ENCODE measurements at places on chromosomes 11 and 22.
A peak's percentile ranks its signal among the peaks of the same experiment; 100 is the strongest.

DNA sequence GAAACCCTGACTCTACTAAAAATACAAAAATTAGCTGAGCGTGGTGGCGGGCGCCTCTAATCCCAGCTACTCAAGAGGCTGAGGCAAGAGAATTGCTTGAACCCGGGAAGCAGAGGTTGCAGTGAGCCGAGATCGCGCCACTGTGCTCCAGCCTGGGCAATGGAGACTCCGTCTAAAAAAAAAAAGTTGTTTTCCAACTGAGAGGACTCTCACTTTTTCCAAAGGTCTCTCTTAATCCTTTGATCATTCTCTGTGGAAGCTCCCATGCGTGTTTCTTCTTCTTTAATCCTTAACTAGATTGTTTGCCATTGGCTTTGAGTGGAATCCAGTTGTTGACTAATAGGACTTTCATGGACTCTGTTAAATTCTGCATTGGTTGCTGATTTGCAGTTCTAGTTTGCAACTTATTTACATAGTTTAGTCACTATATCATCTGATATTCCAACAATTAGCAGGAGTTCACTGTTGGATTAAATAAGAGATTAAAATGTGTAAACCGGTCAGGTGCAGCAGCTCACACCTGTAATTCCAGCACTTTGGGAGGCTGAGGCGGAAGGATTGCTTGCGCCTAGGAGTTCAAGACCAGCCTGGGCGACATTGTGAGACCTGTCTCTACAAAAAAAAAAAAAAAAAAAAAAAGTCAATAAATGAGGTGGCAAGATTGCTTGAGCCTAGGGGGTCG is 79.7 kb downstream of the C22orf31 start:
- no peak for DNase-seq

DNA sequence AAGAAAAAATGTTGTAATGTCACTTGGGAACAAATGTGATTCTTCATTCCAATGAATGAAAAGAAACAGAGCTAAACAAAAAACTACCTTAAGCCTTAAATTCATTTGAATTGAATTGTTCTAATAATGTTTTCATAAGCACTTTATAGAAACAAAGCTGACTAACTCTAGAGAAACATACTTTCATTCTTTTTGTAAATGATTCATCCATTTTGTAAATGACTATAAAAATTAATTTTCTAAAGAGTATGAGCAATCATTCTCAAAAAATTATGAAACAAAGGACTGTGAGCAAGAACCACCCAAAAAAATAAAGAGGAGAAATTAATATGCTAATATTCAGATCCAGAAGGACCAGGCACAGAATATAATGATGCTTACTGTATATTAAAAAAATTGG is 986.5 kb upstream of the CHORDC1 start:
- DNase-seq, result no peak

DNA sequence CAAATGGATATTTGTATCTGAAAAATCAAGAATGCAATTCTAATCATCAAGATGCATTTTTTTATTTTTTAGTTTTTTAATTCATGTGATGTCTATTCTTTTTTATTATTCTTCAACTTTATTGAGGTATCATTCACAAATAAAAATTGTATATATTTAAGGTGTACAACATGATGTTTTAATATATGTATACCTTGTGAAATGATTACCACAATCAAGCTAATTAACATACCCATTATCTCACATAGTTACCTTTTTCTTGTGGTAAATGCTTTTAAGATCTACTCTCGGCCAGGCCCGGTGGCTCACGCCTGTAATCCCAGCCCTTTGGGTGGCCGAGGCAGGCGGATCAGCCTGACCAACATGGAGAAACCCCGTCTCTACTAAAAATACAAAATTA is 3.7 kb downstream of the HBB start:
- no peak for DNase-seq

DNA sequence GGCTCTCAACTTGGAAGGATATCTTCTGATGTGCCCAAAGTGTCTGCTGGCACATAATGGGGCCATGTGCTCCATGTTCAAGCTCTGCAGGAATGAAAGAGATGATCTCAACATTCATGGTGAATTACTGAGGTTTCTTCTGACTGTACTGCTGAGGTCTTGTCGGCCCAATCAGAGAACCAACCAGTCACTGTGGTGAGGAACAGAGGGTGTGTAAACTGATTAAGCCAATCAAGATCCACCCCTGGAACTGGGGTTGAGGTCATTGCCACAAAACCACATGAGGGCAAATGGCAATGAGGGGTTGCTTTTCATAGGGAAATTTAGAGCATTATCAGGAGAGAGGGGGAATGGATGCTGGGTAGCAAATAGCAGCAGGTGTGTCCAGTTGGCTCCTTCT is 152.3 kb upstream of the RAG2 start:
- no peak for DNase-seq

DNA sequence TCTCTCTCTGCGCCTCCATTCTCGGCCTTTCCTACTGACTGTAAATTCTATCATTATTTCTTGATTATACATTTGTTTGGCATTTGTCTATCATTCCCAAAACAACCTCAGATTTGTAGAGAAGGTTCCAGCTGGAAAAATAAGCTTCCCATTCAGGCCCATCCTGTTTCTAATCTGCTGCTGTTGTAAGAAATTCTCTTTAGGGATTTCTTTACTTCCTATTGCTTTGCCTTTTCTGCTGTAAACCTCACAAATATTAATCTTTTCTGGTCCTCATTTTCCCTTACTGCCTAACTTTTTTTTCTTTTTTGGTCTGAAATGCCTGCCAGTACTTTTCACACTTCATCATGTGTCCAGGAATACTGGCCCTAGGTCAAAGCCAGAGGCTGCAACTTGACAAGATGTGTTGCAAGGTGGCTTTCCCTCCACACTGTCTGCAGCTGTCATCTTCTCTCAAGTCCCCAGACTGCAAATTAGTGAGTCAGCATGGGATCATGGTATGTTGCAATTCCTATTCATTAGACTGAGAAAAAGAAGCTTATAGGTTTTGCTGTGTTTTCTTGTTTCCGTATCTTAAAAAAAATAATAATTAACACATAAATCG is 858.7 kb upstream of the CHORDC1 start:
- DNase-seq, result peak; percentile 35

GRCh38 chr11:124536520-124536919 is 6.9 kb downstream of the OR8B12 start:
- peak; percentile 73 for DNase-seq

DNA sequence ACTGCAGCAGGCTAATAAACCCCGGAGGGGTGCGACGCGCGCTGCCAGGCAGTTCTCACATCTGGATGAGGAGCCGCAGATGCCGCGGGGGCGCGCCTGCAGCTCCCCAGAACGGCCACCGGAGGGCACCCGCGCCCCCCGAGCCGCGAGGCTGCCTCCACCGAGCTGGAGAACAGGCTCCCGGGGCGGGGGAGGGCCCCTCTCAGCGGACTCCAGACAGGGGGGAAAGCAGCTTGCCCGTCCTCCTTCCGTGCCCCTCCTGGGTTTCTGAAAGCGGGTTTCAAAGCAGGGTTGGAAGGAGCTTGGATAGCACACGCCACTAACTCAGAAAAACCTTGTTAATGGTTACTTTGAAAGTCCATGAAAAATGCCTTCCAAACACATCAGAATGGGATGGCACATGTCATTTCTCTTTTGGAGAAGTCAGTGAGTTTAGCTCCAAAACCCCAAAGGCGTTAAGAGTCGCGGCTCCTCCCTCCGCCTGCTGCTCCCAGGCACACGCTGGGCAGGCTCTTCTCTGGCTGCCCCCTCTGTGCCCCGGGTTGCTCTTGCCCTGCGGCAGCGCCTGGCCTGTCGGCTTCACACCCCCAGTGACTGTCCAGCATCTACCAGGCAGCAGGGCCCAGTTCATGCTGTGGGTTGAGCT is 317.8 kb downstream of the NTM start:
- peak; percentile 59 for DNase-seq

- DNase-seq, result no peak
Measured at GRCh38 chr22:30825711-30826505, 131.2 kb downstream of the OSBP2 start.

GRCh38 chr11:69086152-69087132 is 37.7 kb downstream of the TPCN2 start:
- DNase-seq, result no peak

DNA sequence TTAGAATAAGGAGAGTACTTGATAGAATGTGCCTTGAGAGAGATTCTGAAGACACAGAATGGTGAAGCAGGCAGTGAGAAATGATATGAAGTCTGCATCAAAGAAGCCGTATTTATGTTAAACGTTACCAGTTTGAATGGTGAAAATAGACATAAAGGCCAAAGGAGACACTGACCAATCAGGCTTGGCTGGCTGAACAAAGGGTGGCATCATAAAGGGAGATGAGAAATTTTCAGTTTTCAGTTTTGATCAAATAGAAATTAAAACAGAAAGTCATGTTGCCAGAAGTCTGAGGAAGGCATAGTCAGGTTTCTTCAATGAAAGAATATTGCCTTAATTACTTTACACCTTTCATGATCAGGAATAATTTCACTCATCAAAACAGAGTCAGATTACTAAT is 6.6 kb downstream of the OR51F1 start:
- DNase-seq, result no peak

DNA sequence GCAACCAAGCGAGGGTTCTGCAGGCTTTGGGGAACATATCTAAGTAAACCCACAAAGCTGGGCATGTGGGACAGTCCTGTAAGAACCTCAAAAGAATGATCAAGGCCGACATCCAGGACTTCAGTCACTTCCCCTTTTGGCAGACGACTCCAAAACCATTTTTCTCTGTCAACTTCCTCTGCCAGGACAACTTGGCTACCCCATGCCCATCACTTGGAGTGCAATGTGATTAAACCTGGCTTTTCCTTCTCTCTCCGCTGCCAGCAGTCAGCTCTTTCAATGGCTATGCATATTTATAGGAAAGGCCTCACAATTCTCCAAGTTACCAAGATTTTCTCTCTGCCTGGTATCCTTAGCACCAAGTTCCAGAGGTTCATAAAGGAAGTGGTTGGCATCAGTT is 78.9 kb downstream of the C11orf58 start:
- DNase-seq, result no peak

DNA sequence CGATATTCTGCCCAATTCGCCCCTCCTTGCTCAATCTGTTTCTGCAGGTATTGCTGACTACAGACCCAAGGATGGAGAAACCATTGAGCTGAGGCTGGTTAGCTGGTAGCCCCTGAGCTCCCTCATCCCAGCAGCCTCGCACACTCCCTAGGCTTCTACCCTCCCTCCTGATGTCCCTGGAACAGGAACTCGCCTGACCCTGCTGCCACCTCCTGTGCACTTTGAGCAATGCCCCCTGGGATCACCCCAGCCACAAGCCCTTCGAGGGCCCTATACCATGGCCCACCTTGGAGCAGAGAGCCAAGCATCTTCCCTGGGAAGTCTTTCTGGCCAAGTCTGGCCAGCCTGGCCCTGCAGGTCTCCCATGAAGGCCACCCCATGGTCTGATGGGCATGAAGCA is 9.2 kb upstream of the SLC35E4 start:
- no peak for DNase-seq

DNA sequence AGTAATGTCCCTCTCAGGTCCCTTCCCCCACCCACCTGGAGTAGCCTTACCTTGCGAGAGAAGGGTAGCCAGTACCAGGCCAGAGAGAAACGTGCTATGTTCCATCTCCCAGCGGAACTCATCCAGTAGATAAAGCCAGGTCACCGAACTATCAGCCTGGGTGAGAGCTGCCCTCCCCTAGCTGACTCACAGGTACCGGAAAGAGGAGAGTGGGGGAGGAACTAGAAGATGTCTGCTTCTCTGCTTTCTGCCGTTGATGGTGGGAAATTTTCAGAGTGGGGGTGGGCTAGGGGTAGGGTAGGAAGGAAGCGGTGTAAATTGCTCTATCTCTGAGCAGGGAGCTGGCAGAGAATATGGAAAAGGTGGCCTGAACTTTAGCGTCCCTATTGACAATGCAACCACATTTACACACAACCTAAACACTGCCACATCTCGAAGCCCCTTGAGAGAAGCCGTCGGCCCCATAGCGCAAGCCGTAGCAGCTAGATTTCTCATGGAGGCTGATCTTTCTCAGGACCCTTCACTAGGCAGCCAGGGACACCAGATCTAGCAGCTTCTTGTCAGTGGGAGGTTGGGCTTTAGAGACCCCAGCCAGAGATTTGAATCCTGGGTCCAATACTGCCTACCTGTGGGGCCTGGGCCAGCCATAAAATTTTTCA is at the start of gene CD3D:
Gene CD3D, minus strand, starts transcription at position 203 of the 659 bp plus-strand sequence. Its CDS starts 98 bp downstream, at position 105.
- DNase-seq, result no peak

GRCh38 chr11:104275992-104276391 is 112.0 kb upstream of the PDGFD start:
- no peak for DNase-seq

DNA sequence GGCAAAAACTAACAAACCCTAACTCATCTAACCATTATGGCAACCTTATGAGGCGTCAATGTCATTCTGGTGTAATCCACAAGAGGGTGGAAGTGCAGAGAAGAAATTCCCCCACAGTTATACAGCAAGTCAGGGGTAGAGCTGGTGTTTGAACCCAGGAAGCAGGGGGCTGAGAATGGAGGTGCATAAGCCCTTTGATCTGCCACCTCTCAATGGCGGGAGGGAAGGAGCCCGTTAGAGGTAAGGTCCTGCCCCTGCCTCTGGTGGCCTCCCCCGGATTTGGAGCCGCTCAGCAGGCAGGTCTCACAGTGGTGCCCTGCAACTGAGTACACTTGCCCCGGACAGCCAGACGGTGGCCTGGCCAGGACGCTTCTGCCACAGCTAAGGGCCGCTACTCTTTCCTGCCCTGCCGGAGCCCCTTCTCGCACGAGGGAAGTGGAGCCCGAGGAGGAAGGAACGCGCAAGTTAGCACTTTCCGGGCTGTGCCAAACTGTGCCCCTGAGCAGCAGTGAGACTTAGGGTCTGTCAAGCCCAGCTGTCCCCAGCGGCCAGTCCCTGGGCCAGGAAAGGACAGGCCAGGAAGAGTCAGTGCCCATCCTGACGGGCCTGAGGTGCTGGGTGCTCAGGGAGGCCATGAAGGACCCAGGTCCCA is 1.1 kb downstream of the FXYD2 start:
- DNase-seq, result no peak

- DNase-seq, result no peak
Measured at GRCh38 chr22:49586244-49586748, 241.4 kb downstream of the BRD1 start.
